ENCODE measurements at places on chromosomes 2 and 18.
A peak's percentile ranks its signal among the peaks of the same experiment; 100 is the strongest.

- DNase-seq = peak; percentile 41
These were observed 56.7 kb upstream of the RAB6C start for GRCh38 chr2:129922571-129923264.

DNA sequence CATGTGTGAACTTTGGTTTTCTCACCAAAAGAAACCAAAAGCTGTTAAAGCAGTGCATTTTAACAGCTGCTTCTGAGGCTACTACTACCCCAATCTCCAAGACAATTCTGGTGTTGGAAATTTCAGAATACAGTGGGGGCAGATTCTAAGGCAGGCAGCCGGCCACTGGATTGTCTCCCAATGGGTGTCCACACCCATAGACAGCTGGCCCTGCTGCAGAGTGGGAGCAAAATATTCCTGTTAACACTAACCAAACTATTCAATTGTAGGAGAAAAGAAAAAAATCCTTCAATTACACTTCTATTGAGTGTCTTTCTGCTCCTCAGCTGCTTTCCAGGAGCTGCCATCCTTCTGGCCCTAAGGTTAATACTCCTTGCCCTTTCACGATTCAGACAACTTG lies 223.7 kb downstream of the ALK start:
- no peak for DNase-seq

DNA sequence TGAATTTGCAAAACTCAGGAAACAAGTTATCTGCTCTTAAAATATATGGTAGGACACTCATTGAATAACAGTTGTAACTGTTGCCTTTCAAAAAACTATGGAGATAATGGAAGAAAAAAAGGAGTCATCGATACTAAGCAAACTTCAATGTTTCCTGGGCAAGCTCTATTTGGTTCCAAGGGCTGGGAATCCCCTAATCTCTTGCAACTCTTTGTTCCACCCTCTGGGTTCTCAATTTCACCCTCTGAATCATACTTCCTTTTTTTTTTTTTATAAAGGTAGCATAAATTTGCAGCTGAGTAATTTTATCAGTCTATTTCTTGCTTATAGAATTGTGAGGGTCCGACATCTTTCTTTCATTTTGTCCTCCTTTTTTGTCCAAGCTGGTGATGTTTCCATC lies 36.7 kb downstream of the SLC9A4 start:
- no peak for DNase-seq

- DNase-seq = no peak
These were observed 797.8 kb downstream of the CCDC85A start for GRCh38 chr2:56981554-56981953.

- no peak for DNase-seq
These were observed 206.8 kb upstream of the HDAC4 start for GRCh38 chr2:239607517-239608191.

DNA sequence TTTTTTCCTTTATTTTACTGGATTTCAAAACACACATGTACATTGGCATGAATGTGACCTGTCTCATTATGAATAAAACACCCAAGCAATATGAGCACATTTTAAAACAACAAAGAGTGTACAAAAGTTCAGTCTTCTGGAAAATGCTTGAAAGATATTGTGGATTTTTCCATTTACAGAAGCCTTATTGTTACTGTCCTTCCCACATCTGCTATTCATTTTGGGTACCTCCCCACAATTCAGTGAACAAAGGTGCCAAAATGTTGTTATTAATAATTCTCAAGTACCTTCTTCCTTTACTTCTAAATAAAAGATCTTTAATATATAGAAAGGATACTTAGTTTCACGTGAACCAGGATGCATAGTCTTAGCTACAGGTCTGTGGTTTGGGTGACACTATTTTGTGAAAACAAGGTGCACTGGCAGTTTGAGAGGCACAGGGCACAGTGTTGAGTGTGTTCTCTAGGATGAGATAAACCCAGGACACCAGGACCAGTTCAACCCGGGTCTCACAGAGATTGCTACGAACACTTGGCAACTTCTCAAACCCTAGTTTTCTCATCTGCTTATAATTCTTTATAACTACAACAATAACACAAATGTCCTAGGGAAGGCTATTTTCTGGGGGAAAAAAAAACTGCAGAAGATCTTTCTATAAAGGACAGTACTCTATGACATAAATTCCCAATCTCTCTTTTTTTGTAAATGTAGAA lies 84.5 kb upstream of the GALNT5 start:
- DNase-seq = no peak

DNA sequence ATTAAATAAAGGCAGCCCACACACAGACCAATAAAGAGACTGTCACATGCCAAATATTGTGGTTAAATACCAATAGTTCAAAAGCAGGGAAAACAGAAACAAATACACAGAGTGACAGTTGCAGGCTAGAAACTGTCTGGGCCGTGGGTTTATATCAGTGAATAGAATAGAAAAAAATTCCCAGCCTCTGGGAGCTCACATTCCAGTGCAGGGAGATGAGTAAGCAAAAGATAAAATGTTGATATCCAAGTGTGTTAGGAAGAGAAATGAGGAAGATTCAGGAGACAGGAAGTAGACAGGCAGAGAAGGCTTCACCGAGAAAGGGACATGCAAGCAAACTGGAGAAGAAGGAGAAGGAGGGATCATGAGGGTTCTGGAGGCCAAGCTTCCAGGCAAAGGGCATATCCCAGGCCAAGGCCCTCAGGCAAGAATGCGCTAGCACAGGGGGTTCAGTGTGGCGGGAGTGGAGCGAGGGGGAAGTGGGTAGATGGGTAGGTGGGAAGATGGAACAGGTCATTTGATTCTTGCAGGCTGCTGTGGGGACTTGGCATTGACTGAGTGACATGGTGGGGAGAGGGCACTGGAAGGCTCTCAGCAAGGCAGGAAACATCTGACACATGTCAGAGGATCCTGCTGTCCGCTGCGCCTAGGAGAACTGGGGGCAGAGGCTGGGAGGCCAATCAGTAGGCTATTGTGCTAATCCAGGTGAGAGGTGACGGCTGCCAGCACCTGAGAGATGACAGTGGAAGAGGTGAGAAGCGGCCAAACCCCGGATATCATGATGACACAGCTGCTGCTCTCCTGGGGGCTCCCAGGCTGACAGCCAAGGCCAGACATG lies 89.2 kb downstream of the ZBTB7C start:
- no peak for DNase-seq

DNA sequence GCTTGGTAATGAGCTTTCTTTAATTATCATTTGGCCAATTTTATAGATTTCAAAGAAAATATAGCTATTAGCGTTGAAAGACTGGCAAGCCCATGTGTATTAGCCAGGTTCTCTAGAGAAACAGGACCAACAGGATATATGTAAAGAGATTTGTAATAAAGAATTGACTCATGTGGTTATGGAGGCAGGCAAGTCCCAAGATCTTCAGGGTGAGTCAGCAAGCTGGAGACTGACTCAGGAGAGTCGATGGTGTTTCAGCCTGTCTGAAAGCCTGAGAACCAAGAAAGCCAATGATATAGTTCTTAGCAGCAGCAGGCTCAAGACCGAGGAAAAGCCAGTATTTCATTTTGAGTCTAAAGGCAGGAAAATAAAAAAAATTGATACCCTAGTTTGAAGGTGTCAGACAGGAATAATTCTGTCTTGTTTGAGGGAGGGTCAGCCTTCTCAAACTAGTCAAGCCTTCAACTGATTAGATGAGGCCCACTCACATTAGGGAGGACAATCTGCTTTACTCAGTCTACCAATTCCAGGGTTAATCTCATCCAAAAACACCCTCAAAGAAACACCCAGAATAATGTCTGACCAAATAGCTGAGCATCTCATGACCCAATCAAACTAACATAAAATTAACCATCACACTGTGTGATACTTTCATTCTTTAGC lies 78.3 kb upstream of the CRIM1 start:
- no peak for DNase-seq

DNA sequence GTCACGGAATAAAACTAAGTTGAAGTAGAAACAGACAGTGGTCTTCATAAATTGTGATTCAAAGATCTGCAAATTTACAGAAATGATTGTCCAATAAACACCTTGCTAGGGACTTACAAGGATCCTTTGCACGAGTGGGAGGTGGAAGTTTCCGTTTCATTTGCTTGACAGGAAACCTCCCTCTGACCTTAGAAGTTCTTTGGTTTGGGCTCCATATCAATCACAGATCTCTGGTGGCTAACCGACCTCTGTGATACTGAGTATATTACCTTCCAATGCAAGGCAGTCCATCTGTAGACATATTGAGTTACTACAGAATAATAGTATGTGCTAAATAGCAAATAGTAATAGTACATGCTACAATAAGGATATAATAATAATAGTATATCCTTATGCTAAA lies 33.7 kb upstream of the RNF152 start:
- DNase-seq = no peak

- DNase-seq = peak; percentile 92
These were observed 125.4 kb downstream of the CTIF start for GRCh38 chr18:48663931-48664847.

DNA sequence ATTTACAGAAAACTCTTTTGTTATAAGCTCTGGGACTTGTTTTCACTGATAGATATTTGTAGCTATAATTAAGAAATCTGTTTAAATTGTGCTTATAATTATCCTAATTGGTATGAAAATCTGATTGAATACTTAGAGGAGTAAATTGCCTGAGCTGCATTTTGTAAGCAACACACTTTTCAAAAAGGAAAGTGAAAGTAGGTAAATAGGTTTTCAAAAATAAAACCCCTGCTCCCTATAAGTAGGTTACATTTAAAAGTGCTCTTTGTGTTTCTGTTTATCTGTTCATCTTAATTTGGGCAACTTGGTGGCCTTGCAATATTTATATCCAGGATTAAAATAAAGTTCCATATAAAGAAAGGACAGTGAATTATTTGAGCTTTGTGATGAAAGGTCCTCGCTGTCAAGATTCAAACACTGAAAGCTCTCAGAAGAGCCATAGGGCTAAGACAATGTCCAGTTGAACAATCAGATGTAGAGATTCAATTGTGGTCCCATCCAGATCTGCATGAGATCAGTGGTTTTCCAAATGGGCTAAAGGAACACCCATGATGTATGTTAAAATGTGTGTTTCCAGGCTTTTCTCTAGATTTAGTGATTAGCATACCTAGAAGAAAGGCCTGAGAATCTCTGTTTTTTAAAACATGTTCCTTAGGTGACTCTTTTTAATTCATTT lies 371.6 kb downstream of the RPRM start:
- no peak for DNase-seq

DNA sequence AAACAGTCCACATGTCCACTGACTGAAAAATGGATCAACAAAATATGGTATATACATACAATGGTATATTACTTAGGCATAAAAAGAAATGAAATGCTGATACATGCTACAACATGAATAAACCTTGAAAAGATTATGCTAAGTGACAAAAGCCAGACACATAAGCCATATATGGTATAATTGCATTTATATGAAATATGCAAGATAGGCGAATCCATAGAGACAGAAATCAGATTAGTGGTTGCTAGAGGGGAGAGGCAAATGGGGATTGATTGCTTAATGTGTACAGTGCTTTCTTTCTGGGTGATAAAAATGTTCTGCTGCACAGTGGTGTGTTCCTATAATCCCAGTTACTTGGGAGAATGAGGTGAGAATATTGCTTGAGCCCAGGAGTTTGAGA lies 171.0 kb downstream of the CYP26B1 start:
- DNase-seq = no peak

DNA sequence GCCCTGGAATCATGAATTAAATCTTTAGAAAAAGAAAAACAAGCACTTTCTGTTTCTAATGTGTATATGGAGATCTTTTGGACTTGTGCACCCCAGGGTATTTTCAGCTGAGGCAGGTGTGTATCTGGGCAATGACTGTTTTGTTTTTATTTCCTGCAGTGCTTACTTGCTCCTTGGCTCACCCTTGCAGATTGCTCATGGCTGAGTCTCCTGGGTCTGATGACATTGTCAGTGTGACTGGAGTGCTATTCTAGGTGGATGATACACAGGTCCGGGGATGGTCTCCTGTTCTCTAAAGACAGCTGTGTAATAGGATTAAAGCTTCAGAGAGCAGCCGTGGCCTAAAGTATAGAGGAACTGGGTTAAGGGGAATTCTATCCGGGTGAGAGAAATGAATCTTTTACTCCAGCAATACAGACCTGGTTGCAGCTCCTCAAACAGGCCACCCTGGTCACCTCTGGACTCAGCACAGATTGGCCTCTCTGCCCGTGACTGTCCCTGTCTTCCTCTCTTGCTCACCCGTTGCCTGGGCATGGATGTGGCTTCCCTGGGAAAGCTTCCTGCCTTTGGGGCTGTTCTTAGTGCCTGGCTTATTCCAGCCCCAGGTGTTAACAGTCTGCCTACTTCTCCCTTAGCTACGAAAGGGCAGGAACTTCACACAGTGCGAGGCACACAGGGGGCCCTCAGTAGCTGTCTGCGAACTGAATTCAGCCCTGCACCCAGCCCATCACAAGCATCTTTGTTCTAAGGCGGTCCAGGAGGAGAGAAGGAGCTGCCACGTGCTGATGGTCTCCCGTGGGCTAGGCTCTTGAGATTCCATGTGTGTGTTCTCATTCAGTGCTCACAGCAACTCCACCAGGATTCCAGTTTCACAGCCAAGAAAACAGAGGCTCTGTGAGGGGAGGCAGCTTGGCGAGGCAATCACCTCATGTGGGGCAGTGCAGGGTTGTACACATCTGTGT lies 84.3 kb downstream of the ACOXL start:
- no peak for DNase-seq

DNA sequence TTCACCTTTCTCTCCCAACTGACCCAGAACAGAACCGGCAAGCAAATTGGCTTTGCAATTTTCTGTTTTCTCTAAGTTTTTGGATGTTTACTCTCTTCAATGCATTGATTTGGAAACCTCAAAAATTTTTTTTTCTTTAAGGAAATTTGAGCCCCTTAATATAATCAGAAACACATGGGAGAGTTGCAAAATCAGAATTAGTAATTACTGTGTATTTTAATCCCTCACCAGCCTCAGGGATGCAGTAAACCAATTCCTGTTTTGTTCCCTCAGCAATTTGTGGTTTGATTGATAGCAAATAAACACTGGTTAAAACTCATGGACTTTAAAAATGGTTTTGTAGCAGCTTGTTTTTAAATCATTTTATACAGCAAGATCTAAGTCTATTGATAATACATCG lies 281.5 kb downstream of the NEDD4L start:
- no peak for DNase-seq

GRCh38 chr2:86044614-86045013 lies 61.1 kb downstream of the POLR1A start:
- no peak for DNase-seq

DNA sequence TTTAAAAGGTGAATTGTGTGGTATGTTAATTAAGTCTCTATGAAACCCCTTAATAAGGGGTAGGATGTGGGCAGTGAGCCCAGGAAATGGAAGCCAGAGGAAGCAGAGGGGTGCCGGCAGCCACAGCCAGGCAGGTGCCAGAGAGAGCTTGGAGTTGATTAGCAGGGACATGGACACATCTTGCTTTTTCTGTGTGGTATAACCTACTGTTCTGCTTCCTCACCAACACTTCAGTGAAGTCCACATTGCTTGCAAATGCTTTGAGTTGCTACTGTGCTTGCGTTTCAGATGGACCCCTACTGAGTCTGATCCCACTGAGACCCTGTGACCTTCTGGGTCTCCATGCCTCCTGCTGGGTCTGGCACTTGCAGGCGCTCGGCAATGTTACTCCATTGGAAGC lies 30.3 kb upstream of the ARHGEF4 start:
- no peak for DNase-seq

- peak; percentile 48 for DNase-seq
These were observed 32.9 kb upstream of the EHBP1 start for GRCh38 chr2:62672601-62673000.

GRCh38 chr2:24354957-24355356 lies 5.4 kb downstream of the ITSN2 start:
- no peak for DNase-seq

- no peak for DNase-seq
These were observed 55.0 kb upstream of the ITGA6 start for GRCh38 chr2:172372436-172372835.

- DNase-seq = no peak
These were observed 786 bp downstream of the TET3 start for GRCh38 chr2:73985308-73986084.

GRCh38 chr2:199979832-199980628 lies 24.6 kb downstream of the MAIP1 start:
- DNase-seq = peak; percentile 92

Measured in WTC11 (cell line).